ENCODE measurements at places on chromosomes 12 and 14.

GRCh38 chr14:23362200-23362599 lies 2.8 kb downstream of the EFS start:
- no peak for DNase-seq

- no peak for DNase-seq
These were observed 30.1 kb downstream of the SPRING1 start for GRCh38 chr12:116707751-116708150.

GRCh38 chr12:7017870-7018349 lies 366 bp downstream of the LPCAT3 start:
- no peak for DNase-seq

- no peak for DNase-seq
These were observed 26.0 kb downstream of the SH2B3 start for GRCh38 chr12:111431772-111432171.

- DNase-seq: peak; percentile 13
These were observed 40.6 kb downstream of the SPRING1 start for GRCh38 chr12:116697305-116697704.

DNA sequence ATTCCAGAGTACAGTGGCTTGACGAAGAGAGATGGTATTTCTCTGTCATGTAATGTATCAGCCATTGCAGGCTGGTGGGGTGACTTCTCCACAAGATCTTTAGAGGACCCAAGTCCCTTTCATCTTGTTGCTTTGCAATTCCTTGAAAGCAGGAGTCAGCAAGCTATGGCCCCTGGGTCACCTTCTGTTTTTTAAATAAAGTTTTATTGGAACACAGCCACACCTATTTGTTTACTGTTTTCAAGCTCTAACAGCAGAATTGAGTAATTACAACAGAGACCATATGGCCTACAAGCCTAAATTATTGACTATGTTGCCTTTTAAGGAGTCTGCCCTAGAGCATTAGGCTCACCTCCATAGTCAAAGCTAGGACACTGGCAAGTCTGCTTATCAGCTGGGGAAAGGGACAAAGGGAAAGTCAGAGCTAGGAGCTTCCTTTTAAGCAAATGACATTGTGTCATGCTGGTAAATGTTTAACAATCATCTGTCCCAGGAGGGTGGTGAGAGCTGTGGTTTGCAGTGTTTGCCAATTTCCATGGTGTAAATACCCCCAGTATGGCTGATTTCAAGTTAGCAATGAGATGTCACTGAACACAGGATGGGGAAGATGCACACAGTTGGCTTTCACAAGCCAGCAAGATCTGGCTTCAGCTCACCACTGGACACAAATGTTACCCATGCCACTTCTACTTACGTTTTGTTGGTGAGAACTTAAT lies 87.7 kb upstream of the PWP1 start:
- no peak for DNase-seq

DNA sequence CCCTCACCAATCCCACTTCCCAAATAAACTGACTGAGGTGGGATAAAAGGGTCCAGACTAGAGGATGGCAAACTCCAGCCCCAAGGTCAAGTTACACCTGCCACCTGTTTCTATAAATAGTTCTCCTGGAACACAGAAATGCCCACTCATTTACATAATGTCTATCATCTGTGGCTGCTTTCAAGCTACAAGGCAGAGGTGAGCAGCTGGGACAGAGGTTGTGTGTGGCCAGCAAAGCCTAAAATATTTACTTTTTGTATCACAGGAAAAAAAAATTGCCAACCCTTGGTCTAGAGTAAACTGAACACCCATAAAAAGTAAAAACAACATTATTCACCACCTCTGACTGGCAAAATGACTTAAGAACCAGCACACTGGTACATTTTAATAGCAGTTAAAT lies 269.4 kb downstream of the RGS6 start:
- no peak for DNase-seq

DNA sequence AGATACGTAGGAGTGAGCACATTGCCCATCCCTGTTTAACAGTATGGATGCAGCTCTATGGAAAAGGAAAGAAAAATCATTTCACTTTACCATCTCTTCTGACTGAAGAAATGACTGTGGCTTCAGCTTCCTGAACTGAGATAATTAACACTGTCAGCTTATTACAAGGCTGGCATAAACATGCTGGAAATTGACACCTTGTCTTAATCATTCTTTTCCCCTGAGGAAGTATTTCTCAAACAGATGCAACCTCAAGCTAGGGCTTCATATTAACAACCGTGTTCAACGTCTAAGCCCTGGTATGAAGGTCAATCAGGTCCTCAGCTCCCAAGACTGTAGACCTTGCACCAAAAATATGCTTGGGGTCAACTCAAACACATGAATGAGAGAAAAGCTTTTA lies 25.0 kb downstream of the RERG start:
- DNase-seq: no peak

DNA sequence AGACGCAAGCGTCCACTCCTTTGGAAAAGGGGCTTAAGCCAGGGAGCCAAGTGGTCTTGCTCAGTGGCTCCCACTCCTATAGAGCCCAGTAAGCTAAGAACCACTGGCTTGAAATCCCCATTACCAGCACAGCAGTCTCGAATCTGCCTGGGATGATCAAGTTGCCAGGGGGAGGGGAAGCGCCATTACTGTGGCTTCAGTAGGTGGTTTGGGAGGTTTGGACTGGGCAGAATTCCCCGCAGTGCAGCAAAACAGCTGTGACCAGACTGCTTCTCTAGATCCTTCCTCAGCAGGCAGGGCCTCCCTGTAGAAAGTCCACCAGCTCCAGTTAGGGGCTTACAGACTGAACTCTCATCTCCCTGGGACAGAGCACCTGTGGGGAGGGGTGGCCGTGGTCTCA lies 115.4 kb downstream of the TMEM117 start:
- DNase-seq: no peak

- DNase-seq: no peak
These were observed 181.1 kb upstream of the NPAS3 start for GRCh38 chr14:32757568-32757967.

- no peak for DNase-seq
These were observed 314.5 kb upstream of the GARIN6 start for GRCh38 chr12:99332936-99333591.

GRCh38 chr14:50763382-50764007 lies 67.5 kb downstream of the NIN start:
- no peak for DNase-seq

GRCh38 chr12:100268835-100269564 lies 2.0 kb downstream of the SCYL2 start:
- no peak for DNase-seq

DNA sequence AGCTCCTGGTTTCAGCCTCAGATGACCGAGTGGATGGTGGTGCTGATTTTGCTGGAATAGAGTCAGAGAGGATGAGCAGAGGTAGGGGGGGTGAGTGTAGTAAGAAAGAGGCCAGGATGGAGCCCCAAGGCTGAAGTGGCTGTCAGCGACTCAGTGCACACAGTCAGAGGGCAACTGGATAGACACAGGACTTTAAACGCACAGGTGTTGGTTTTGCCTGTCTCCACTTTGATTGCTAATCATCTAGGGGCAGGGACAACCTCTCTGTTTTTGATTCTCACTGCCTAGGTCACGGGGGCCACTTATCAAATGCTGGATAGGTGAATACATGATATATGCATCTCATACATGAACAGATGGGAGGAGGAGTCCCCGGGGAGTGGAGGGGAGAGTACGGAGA lies 99.5 kb downstream of the EGLN3 start:
- no peak for DNase-seq

GRCh38 chr14:102026934-102027333 lies 59.9 kb downstream of the HSP90AA1 start:
- no peak for DNase-seq

DNA sequence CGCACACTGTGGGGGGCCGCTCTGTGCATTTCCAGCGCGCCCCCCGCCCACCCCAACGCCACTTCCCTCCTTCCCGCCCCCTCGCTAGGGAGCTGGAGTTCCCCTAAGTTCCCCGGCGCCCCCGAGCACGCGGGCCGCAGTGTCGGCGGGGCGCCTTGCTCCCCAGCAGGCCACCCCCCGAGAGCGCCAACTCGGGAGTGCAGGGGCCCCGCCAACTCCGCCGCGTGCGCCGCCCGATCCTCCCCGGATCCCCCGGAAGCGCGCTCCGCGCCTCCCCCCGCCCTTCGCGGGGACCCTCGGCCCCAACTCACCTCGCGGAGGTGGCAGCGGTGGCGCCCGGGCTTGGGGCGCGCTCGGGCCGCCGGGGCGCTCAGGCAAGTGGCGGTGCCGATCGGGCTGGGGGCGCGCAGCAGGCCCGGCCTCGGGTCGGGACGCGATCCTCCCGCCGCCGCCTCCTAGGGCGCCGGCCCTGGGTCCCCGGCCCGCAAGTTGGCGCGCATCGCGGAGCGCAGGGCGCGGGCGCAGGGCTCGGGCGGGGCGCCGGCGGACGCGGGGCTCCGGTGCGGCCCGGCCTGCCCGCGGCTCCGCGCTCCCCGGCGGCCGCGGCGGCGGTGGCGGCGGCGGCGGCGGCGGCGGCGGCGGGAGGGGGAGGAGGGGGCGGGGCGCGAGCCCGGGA lies at the start of gene NCOR2:
Gene NCOR2, minus strand, starts transcription at position 616 of the 676 bp plus-strand sequence. CDS start 72,361 bp downstream, outside the sequence.
- DNase-seq: peak; percentile 56

- no peak for DNase-seq
These were observed 8.6 kb upstream of the OSBPL8 start for GRCh38 chr12:76568130-76568529.

DNA sequence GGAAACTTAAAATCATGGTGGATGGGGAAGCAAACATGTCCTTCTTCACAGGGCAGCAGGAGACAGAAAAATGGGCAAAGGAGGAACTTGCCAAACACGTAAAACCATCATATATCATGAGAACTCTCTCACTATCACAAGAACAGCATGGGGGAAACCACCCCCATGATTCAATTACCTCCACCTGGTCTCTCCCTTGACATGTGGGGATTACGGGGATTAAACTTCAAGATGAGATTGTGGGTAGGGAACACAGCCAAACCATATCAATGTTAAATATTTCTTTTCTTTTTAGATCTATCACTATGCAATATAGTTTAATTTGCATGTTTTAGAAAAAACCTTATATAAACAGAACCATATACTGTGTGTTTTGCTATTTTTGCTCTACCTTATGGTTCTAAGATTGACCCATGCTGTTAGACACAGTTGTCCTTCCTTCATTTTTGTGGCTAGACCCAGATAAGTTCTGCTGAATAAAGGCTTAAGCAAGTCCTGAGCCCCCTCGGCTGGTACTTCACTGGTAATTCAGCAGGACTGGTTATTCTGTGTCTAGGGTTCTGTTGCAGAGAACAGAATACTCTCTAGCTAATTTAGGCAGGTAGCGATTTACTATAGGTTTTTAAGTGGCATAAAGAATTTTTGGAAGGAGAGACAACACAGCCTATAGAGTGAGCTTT lies 253.7 kb upstream of the HMGA2 start:
- DNase-seq: no peak

- DNase-seq: peak; percentile 12
These were observed 4.3 kb upstream of the RAD52 start for GRCh38 chr12:953776-954175.

GRCh38 chr14:94821705-94822104 lies 51.8 kb upstream of the GSC start:
- no peak for DNase-seq

DNA sequence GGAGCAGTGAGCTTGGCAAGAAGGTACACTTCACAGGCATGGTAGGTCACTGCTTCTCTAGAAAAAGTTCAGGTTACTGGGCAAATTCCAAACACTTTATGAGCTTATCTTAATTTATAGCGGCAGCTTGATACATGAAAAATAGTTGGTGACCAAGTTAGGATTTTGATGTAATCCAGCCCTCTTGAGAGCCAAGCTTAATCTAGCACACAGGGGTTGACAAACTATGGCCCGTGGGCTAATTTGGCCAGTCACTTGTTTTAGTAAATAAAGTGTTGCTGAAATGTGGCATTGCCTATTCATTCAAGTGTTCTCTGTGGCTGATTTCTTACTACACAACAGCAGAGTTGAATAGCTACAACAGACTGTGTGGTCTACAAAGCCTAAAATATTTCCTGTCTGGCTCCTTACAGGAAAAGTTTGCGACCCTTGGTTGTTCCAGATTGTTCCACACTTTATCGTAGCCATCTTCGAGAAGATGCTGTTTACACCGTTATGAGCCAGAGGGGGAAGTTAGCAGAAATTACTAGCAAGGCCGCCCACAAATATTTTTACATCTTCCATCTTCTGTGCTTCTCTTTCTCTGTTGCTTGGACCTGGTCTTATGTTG lies 120.9 kb downstream of the DAAM1 start:
- DNase-seq: no peak

- DNase-seq: no peak
These were observed 141.9 kb downstream of the CRADD start for GRCh38 chr12:93819050-93819491.

GRCh38 chr14:59349258-59349701 lies 115.9 kb downstream of the GPR135 start:
- DNase-seq: no peak

- no peak for DNase-seq
These were observed 32.9 kb downstream of the MRPL42 start for GRCh38 chr12:93500201-93500600.

DNA sequence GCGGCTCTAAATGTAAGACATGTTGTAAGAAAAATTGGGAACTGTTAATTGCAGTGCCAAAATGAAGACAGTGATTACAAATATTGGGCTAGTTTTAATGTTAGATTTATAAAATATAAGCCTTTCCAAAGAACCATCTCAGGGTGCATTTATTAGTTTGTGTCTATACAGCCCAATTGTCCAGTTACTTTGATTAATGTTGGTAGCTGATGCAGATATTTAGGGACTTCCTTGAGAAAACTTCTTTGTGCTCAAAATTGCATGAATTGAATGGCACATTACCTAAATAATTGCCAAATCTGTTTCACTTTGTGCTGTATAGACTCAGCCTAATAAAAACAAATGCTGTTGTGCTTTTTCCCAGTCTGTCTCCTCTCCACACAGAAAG lies 83.7 kb downstream of the DAD1 start:
- no peak for DNase-seq

DNA sequence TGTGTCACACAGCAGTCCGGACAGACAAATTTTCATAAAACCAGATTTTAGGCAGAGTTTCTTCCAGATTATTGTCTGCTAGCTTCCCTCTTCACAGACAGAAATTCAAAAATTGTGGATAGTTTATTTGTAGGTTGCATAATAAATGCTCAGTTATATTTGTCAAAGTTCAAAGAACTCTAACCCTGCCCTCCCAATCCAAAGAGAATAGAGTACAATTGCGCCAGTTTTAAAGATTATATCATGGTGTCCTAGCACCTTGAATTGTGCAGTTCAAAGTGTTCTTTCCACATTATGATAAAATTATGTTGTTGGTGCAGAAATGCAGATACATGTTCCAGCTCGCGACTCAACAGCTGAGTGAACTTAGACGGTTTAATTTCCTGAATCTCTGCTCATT lies 263.1 kb downstream of the PRKD1 start:
- DNase-seq: no peak

- no peak for DNase-seq
These were observed 35.6 kb downstream of the SCN8A start for GRCh38 chr12:51626629-51627028.

- peak; percentile 61 for DNase-seq
These were observed 85.3 kb downstream of the SCARB1 start for GRCh38 chr12:124778411-124778810.

- no peak for DNase-seq
These were observed 62.7 kb upstream of the TSPAN11 start for GRCh38 chr12:30863839-30864238.
